LoVo (cell line): ENCODE measurements at places on chromosomes 1 and 21.

DNA sequence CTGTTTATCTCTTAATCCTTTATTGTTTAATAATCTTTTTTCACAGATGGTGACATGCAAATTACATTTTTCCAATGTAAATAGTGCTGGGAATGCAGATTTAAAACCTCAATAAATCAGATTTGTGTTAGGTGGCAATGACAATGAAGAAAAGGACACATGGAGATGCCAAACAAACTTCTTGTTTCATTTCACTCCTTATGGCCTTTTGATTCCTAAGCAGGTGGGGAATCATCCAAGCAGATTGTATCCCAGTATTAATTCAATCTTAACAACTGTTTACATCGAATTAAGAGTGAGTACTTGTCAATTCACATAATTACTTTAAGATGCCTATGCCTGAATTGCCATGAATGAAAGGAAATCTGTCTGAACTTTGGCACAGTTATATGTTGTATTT lies 98.9 kb upstream of the RGS18 start:
- no peak for DNase-seq

GRCh38 chr1:5910666-5911065 lies 81.6 kb downstream of the NPHP4 start:
- DNase-seq = no peak

- DNase-seq = peak; percentile 17
Measured at GRCh38 chr1:165408518-165408917, 36.4 kb downstream of the RXRG start.

GRCh38 chr1:43831851-43832250 lies 101.8 kb upstream of the ARTN start:
- no peak for DNase-seq

GRCh38 chr1:223208164-223209076 lies 65.4 kb upstream of the TLR5 start:
- DNase-seq = no peak

GRCh38 chr1:17668624-17669175 lies 86.4 kb upstream of the ACTL8 start:
- no peak for DNase-seq

DNA sequence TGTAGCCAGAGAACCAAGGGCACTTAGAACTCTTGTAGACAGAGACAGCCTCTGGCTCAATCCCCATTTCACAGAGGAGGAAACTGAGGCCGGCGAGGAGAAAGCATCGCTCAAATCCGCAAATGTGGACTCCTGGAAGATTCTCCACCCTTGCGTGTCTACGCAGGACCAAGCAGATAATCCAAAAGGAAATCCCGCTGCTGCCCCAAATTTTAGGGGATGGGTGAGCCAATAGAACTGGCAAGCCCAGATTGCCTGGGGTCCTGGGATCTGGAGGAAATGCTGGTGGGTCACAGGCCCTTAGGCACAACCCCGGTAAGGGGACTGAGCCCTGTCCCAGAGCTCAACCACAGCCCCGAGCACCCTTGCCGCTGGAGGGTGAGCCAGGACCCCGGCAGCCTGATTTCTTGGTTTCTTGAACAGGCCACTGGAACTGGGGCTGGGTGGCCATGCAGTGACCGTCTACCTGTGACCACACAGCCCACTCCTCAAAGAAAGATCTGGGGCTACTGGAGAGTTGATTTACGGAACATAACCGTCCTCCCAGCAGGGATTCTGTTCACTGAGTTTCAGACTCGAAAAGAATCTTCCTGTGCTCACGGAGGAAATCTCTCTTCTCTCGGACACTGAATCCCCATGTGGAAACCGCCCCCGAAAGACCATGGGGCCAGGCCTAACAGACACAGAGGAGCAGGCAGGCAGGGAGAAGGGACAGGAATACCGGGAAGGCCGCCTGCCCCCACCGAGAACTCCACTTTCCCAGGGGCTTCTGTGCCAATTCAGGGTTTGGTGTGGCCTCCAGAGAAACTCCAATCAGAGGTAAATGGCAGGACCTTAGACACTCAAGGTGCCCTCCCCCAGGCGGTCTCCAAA lies 238.4 kb downstream of the NPHP4 start:
- no peak for DNase-seq
